Stimulated activated CD8-positive, alpha-beta memory T cell treated with anti-CD3 and anti-CD28 coated beads, Interleukin-15, amount 100 ng/mL, for 24 hours (primary cell): ENCODE measurements at places on chromosomes 4 and X.

- no peak for DNase-seq
Measured at GRCh38 chr4:148007314-148007760, 275.4 kb downstream of the ARHGAP10 start.

DNA sequence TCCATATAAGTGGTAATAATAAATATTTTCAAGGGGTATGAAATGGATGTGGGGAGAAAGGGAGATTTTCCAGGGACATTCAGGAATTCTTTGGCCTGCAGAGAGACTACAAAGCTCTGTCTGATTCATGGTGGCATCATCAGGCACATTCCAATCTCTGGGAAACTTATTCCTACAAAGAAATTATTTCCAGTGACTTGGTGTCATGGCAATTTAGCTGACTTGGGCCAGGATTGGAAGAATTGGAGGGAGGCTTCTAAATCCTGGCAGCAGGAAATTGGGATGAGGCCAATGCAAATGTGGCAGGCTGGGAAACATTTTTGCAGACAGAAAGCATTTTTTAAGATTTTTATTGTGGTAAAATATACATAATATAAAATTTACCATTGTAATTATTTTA is 204.6 kb downstream of the RTL9 start:
- DNase-seq = no peak

DNA sequence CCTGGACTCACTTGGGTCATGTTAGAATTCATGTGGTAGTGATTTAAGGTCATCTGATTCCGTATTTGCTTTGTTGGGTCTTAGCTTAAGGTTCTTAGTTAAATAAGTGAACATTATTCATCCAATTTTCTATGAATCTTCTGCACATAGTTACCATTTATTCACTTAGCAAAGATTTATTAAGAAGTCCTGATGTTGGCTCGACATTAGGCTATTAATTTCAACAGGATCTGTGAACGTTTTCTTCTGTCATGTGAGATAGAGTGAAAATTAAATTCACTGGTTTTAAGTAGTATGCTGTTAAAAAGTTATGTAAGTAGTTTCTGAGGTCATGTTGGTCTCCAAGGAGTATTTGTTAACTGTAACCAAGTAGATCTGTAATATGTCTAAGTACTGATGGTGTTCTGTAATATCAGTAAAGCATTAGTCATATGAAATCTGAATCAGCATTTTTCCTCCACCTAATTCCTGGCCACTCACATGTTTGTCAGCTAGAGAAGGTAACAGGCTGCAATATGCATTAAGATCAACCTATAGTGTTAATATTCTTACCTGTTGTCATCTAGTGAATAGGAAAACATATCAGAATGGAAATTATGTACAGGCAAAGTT is 155.6 kb downstream of the PCDH7 start:
- DNase-seq = no peak

DNA sequence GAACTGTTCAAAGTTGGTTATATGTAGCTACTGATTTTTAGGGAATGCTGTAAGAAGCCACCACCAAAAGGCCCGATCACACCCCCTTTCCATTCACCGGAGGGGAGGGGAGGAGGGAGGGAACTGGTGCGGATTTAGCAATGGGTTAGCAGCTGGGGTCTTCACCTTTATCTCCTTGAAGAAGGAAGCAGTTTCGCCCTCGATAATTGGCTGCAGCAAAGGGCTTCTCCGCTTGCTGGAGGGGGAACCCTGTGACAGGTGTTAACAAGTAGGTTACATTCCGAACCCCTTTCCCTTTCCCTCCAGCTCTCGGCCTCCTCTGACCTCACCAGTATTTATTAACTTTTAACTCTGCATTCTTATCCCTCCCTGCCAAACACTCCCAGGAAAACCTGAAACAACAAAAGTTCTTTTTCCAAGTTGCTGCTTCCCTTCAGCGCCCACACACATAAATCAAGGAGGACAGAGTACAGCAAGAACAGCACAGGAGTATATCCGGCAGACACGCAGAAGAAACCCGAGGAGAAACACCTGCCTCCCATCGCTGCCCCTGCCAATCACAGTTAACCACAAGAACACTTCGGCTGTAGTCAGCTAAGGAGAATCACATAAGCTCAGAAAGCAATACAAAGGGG is 39.8 kb upstream of the NAP1L5 start:
- no peak for DNase-seq

GRCh38 chr4:107837776-107838618 is 13.3 kb downstream of the SGMS2 start:
- no peak for DNase-seq

DNA sequence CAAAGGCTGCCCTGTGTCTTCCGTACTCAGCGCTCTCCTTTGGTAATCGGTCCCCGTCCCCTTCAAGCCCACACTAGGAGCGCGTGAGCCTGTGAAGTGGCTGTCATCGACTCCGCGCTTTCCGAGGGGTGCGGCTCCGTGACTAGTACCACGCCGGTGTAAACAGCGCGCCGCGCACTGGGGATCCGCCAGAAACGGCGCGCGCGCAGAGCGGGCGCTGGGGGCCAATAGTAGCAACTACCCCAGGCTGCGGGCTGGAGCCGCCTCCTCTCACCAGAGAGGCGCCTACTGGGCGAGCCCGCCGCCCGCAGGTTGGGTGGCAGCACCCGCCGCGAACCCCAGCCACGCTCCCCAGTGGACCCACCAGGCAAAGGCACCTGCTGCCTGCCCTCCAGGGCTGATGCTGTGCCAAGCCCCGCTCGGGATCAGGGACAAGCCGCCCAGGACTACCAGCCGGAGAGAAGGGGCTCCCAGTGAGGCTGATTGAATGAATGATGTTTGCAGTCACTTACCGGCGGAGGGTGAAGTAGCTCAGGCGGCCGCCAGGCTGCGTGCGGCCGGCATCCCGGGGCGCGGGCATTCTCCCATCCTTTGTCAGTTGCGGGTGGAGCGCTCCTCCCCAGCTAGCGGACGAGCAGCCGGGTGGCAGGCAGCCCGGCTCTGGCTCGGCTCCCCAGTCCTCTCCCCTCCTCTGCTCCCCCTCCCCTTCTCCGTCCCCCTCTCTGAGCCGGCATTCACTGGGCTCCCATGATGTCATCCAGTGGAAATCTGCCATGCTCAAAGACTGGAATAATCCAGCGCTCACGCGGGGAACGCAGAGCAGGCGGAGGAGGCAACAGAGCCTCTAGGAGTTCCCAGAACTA is 370.3 kb upstream of the SMIM31 start:
- no peak for DNase-seq

GRCh38 chrX:110851780-110852179 is 56.2 kb upstream of the CHRDL1 start:
- no peak for DNase-seq

DNA sequence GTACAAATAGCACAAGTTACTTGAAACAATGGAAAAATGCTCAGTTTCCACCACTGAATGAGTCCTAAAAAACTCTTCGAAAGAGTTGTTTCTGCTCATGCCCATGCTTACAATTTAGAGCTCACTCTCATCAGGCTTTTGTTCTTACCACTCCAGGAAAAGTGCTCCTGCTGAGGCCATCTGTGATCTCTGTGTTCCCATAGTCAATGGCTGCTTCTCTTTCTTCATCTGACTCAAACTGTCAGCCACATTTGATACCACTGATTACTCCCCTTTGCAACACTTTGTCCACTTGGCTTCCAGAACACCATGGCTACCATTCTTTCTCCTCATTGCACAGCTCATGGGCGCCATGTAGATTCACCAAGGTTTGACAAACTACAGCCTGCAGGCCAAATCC is 80.0 kb upstream of the SLC34A2 start:
- DNase-seq = no peak

DNA sequence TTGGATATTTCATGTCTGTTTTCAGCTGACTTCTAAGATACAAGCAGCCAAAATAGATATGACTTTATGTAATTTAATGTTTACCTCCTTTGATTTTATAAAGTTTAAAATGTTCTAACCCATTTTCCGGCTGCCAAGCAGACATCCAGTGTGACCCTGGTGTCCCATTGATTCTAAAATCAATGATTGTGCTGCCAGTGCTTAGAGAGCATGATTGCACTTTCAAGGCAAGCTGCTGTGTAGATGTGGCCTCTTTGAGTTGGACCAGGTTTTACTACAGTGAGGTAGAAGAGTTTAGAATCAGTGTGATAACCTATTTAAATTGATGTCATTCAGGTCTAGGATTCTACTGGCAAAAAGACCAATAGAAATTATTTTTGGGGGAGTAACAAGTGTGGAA is 730.9 kb downstream of the STPG2 start:
- DNase-seq = no peak

GRCh38 chrX:46185923-46186810 is 359.1 kb downstream of the ZNF674 start:
- no peak for DNase-seq

GRCh38 chrX:9704876-9705465 is 60.7 kb downstream of the GPR143 start:
- DNase-seq = no peak

- no peak for DNase-seq
Measured at GRCh38 chrX:130498653-130499274, 97.0 kb downstream of the RBMX2 start.

DNA sequence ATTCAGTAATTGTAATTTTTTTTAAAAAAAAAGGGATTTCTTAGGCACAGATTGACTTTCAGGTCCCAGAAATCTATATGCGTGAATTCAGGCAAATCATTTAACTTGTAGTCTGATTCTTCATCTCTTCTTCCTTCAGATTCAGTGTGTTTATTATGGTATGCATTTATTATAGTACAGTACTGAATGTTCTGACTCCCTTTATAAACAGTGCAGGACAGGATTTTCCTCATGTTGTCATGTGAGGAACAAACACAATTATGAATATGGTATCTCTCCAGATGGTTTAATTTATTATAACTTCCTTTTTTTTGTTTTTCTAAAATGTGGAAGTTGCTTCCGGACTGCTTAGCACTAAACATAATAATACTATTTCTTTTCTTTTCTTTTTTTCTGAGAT is 54.2 kb downstream of the RPS3A start:
- no peak for DNase-seq

- DNase-seq = no peak
Measured at GRCh38 chr4:80017125-80017854, 55.7 kb downstream of the ANTXR2 start.

GRCh38 chr4:110196871-110197528 is 1.4 kb downstream of the ELOVL6 start:
- DNase-seq = no peak

DNA sequence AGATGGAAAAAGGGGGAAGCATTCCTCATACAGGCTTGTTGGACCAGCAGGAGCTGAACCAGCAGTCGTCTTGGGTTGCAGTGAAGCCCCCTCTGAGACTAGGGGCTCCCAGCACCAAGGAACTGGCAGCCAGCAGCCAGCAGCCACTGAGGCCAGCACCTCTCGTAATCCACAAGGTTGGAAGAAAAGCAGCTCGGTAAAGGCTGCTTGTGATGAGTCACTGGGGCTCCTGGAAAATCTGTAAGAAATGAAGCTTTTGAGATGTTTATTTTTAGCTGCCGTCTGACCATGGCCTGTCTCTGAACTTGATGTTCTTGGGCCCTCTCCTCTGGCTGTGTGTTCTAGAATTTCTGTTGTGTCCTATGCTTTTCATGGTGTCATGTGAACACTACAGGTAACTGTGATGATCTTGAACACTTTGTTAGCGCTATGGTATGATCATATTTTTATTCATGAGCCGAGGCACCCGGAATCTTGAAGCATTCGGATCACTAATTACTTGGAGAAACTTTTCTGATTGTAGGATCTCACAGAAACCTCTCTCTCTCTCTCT is 18.6 kb downstream of the CLCN4 start:
- no peak for DNase-seq

GRCh38 chr4:145179281-145179860 is 1.0 kb downstream of the OTUD4 start:
- DNase-seq = peak; percentile 59

DNA sequence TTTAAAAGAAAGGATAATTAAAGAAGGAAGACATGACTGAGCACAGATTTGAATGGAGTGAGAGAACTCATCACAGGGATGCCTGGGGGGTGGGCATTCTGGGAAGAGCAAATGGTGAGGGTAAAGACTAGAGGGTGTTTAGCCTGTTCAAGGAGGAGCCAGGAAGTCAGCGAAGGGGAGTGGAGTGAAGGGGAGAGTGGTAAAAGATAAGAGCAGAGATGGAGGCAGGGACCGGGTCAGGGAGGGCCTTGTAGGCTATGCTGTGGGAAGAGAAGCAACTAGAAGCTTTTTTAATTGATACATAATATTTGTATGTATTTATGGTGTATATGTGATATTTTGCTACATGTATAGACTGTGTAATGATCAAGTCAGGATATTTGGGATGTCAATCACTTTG is 2.2 kb upstream of the VGLL1 start:
- DNase-seq = no peak

DNA sequence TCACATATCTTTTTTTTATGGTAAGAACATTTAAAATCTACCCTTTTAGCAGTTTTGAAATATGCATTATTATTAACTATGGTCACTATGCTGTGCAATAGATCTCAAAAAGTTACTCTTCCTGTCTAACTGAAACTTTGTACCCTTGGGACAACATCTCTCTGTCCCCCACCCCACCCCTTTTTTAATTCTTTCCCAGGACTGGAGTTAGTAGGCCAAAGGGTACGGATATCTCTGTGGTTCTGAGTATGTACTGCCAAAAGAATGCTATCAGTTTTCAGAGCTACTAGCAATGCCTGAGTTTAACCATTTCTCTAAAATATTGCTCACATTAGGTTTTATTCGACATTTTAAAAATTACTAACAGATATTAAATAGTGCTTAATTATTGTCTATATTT is 4.7 kb upstream of the FAM241A start:
- no peak for DNase-seq

DNA sequence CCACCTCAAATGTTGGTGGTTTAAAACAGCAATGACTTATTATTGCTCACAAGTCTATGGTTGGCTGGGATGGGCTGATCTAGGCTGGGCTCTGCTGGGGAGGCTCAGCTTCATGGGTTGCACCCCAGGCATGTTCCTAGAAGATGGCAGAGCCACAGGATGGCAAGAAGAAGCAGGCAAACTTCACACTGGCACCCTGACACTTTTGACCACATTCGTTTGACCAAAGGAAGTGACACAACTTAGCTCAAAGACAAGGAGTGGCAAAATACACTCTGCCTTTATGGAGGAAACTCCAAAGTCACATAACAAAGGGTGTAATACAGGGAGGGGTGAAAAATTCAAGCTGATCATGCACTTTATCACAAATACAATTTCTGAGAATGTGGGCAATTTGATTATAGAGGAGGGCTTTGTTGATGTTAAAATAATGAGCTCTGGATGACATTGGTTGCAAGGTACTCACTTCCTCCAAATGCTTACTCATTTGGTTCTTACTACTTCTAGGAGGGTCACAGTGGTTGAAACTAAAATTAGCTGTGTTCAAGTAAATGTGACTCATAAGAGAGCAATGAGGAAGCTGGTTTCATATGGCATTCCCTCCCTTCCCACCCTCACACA is 249.2 kb upstream of the RPS6KA3 start:
- no peak for DNase-seq
